ENCODE measurements at places on chromosomes 5 and 9. TPM values are rescaled to one million over a fixed set of nuclear protein-coding genes. Genes with fewer than 3 reads are reported as not detected.

- no peaks in the 10 kb centered on the region for H3K27me3 ChIP-seq
- no peak overlapping the region for H3K27ac ChIP-seq
- DNase-seq: no peak
- H3K4me3 ChIP-seq: no peak overlapping the region
Observed at GRCh38 chr5:80921026-80921425, 39.1 kb upstream of the RASGRF2 start.

DNA sequence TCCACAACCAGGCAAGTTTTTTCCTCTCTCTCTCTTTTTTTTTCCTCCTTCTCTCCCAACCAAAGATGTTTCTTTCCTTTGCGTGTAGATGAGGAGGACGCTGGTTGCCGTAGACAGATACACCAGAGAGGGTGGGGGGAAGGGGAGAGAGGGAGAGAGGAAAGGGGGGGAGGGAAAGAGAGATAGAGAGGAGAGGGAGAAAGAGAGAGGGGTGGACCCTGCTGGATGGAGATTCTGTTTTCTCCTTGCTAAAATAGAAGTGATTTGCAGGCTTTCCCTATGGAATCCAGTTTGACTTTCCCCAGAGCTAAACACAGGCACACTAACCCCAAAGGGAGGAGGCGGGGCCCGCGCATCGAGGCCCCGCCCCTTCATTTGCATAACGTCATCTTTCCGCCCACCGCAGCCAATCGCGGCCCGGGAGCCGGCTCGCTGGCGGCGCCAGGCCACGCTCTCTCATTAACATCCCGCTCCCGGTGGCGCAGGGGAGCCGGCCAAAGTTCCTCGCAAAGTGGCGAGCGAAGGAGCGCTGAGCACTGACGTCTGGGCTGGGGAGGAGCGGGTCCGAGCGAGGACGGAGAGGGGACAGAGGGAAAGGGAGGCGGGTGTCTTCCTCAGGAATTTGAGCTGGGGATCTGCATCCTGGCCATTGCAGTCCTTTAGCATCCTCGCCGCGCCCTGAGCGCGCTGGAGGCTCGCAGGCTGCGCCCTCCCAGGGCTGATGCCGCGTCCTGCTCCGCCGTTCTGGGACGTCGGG, 487 bp upstream of the EBF1 start:
- H3K27me3 ChIP-seq: no peaks in the 10 kb centered on the region
- H3K27ac ChIP-seq: peak overlapping the region; percentile 91
- H3K4me3 ChIP-seq: peak overlapping the region; percentile 73
- H3K4me1 ChIP-seq: peaks cover 15% of the 10 kb centered on the region
- peak; percentile 63 for DNase-seq

DNA sequence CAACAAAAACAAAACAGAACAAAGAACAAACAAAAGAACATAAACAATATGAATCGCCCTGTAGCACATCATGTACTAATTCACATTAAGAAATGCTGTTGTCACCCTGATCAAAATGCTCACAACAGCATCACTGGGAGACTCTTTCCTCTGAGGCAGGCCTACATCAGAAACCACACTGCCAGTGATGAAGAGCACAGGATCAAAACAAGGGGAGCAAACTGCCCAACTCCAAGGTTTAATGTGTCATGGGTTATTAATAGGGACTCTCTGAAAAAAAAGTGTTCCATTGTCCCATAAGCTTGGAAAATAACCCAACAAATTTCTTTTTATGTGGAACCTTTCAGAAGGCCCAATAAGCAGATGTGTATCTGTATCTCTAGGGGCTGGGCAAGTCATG, 74.2 kb downstream of the PTPN3 start:
- no peaks in the 10 kb centered on the region for H3K27me3 ChIP-seq
- peaks cover 9% of the 10 kb centered on the region for H3K36me3 ChIP-seq
- no peak overlapping the region for H3K27ac ChIP-seq
- H3K4me3 ChIP-seq: no peak overlapping the region
- no peak for DNase-seq

- no peak overlapping the region for H3K4me3 ChIP-seq
- DNase-seq: no peak
- no peaks in the 10 kb centered on the region for H3K36me3 ChIP-seq
- peaks cover 13% of the 10 kb centered on the region for H3K4me1 ChIP-seq
- H3K27me3 ChIP-seq: no peaks in the 10 kb centered on the region
Observed at GRCh38 chr5:96324708-96325107, 108.3 kb downstream of the PCSK1 start.

DNA sequence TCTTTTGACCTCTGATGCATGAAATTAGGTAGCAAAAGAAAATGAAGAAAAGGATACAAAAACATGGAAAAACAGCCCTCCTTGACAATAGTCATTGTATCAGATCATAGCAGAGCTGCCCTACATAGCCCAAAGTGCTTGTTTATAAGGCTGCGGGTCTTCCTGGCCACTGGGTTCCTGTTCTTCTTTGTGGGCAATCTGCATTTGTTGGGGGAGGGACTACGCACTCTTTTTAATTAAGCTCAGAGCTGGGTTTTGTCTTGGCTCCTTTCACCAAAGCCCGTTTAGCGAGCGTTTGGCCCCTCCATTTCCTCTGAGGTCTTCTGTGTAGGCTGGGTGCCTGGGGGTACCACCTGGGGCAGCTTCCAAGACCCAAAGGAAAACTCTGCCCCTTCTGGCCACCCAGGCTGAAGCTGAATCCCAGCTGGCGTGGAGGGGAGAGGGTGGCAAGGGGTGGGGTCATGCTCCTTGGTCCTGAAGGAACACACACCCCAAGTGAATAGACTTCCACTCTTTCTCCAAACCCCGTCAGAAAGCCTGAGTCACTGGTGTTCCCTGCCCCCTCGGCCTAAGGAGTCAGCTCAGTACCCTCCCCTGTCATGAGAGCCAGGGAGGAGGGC, 6.5 kb upstream of the PAX5 start:
- no peak overlapping the region for H3K27ac ChIP-seq
- no peak overlapping the region for H3K4me3 ChIP-seq
- peaks cover 15% of the 10 kb centered on the region for H3K4me1 ChIP-seq
- DNase-seq: no peak

DNA sequence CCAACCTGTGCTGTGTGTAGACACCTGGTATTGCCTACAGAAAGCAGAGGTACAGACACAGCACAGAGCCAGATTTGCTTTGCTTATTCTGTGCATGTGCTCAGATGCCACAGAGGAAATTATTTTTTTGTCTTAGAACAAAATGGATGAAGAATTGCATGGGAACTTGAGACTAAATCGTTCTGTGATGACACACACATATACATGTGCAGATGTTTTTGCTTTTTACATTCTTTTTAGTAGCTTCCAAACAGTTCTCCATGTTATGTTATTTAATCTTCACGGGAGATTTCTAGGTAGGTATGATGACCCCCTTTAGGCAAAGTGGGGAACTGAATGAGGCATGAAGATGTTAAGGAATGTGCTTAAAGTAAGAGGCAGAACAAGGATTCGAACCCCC, 221.5 kb upstream of the PANK3 start:
- peaks cover 5% of the 10 kb centered on the region for H3K36me3 ChIP-seq
- no peak overlapping the region for H3K27ac ChIP-seq
- H3K4me3 ChIP-seq: no peak overlapping the region
- H3K4me1 ChIP-seq: no peaks in the 10 kb centered on the region
- DNase-seq: no peak
- H3K27me3 ChIP-seq: no peaks in the 10 kb centered on the region

DNA sequence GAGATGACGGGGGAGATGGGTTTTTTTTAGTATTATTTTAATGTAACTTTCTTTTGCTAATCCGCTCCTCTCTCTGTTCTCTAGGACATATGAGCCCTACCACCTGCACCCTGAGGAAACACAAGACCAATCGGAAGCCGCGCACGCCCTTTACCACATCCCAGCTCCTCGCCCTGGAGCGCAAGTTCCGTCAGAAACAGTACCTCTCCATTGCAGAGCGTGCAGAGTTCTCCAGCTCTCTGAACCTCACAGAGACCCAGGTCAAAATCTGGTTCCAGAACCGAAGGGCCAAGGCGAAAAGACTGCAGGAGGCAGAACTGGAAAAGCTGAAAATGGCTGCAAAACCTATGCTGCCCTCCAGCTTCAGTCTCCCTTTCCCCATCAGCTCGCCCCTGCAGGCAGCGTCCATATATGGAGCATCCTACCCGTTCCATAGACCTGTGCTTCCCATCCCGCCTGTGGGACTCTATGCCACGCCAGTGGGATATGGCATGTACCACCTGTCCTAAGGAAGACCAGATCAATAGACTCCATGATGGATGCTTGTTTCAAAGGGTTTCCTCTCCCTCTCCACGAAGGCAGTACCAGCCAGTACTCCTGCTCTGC, 4.8 kb downstream of the MSX2 start:
- no peaks in the 10 kb centered on the region for H3K36me3 ChIP-seq
- peaks cover 27% of the 10 kb centered on the region for H3K4me1 ChIP-seq
- H3K4me3 ChIP-seq: no peak overlapping the region
- no peak overlapping the region for H3K27ac ChIP-seq
- DNase-seq: no peak

DNA sequence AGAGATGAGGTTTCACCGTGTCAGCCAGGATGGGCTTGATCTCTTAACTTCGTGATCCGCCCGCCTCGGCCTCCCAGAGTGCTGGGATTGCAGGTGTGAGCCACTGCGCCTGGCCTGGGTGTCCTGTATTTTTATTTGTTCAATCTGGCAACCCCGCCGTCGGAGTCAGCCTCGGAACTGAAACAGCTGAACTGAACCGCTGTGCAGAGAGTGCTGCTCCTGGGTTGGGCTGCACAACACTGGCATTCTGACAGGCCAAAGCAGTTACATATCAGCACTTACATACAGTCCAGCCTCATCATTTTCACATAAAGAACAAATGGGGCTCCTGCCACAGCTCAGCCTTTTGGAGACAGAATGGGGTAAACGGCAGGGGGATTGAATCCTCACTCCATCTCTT, 185.6 kb downstream of the C9orf50 start:
- H3K4me3 ChIP-seq: no peak overlapping the region
- H3K27ac ChIP-seq: no peak overlapping the region
- DNase-seq: no peak
- H3K4me1 ChIP-seq: peaks cover 8% of the 10 kb centered on the region
- H3K27me3 ChIP-seq: no peaks in the 10 kb centered on the region

DNA sequence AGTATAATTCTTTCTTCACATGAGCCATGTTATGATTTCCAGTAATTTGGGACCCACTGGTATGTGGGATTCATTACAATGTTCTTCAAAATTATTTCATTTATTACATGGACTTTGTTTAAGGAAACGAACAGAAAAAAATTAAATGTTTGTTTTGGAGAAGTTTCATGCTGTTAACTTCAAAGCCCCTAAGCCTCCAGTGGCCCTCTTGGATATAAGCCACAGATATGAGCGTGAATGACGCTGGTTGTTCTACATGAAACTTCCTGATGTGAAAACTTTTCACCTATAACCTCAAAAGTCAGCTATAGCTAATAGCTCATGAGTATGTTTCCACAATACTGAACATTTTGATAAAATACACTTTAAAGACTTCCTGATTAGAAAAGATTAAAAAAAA, 334.2 kb downstream of the PDE4D start:
- no peaks in the 10 kb centered on the region for H3K36me3 ChIP-seq
- H3K27me3 ChIP-seq: no peaks in the 10 kb centered on the region
- no peak overlapping the region for H3K27ac ChIP-seq
- H3K4me3 ChIP-seq: no peak overlapping the region

DNA sequence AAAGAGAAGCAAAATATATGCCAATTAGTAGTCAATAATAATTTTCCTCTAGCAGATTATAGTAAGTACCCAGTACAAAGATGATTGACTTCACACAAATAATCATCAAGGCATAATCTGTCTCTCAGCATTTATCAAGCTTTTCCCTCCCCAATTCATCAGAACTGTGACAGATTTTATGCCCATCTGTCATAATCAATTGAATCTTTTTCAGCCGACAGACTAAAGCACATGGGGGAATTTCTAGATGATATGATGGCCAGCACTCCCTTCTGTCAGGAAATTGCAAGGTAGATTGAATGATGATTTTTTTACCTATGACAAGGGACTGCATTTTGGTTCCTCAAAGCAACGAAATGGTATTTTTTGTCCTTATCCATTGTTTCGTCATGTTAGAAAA, 227.1 kb upstream of the CYLC2 start:
- no peak overlapping the region for H3K4me3 ChIP-seq
- no peak overlapping the region for H3K27ac ChIP-seq
- H3K36me3 ChIP-seq: no peaks in the 10 kb centered on the region
- H3K27me3 ChIP-seq: no peaks in the 10 kb centered on the region
- no peaks in the 10 kb centered on the region for H3K4me1 ChIP-seq
- DNase-seq: no peak

- no peak overlapping the region for H3K4me3 ChIP-seq
- peak overlapping the region; percentile 31 for H3K27ac ChIP-seq
- no peak for DNase-seq
Observed at GRCh38 chr5:82925061-82925411, 152.2 kb downstream of the TMEM167A start.

- H3K36me3 ChIP-seq: no peaks in the 10 kb centered on the region
- no peak overlapping the region for H3K4me3 ChIP-seq
- no peak overlapping the region for H3K27ac ChIP-seq
- DNase-seq: no peak
- no peaks in the 10 kb centered on the region for H3K27me3 ChIP-seq
Observed at GRCh38 chr5:59187857-59188256, 605.0 kb downstream of the RAB3C start.

DNA sequence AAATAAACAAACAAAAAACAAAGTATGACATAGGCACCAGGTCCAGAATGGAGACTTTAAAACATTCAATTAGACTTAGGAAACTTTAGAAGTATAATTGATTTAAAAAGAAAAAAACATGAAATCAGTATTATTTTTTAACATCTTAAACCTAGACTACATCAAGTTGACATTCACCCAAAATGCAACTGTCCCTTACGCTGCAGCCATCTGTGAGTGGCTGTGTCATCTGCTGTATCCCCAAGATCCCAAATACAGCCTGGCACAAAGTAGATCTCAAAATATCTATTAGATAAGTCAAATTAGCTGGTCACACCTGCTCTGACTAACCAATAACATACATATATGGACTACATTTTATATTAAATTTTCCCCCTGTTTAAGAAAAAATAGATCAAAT, 7.8 kb downstream of the TTLL11 start:
- no peaks in the 10 kb centered on the region for H3K36me3 ChIP-seq
- DNase-seq: no peak
- H3K27me3 ChIP-seq: no peaks in the 10 kb centered on the region
- H3K27ac ChIP-seq: peak overlapping the region; percentile 57
- no peak overlapping the region for H3K4me3 ChIP-seq

DNA sequence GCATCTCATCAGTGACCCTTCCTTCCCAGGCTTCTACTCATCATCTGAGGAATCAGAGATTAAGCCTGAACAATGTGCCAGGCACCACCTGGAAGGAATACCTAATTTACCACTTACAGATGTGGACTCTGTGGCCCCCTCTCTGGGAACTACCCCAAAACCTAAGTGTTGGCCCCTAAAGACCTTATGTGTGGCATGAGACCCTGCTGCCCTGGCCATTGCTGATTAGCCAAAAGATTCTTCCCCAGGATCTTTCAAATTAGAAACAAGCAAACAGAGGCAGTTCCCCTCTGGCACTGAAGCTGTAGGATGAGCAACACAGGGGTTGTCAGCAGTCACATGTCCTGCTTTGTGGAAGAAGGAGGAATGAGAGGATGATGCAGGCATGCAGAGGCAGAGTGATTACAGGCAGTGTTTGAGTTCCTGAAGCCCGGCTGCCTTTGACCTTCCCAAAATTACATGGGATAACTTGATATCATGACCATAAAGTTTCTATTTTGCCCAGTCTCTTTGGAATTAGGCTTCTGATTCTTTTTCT, 10.6 kb downstream of the SPINK4 start:
- no peak overlapping the region for H3K27ac ChIP-seq
- no peaks in the 10 kb centered on the region for H3K27me3 ChIP-seq
- no peak for DNase-seq
- no peaks in the 10 kb centered on the region for H3K4me1 ChIP-seq
- no peak overlapping the region for H3K4me3 ChIP-seq

GRCh38 chr9:4206718-4207117, 93.2 kb downstream of the GLIS3 start:
- DNase-seq: no peak
- no peak overlapping the region for H3K27ac ChIP-seq
- H3K4me3 ChIP-seq: no peak overlapping the region

PCDHB7 gene
- total RNA-seq: 7.1 TPM

MEF2C gene
- total RNA-seq: 104 TPM

TLX3 gene
- total RNA-seq: not detected

Measured in thoracic aorta (tissue), 2 donors.